ENCODE measurements at places on chromosomes 1 and 21.

- DNase-seq, result no peak
These were observed 10.8 kb upstream of the OSBPL9 start for GRCh38 chr1:51605961-51606723.

DNA sequence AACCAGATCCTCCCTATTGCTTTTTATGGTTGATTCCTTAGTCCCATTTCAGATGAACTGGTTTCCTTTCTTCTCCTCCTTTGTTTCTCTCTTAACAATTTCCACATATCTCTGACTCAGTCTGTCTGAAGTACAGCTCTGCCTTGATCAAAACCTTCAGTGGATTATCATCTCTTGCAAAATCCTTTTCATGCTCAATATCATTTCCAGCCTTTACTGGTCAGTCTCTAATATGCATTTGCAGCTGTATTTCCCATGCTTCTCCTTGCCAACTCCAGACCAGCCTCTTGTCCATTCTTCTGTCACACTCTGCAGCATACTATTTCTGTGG is 72.2 kb downstream of the SNX7 start:
- no peak for DNase-seq

DNA sequence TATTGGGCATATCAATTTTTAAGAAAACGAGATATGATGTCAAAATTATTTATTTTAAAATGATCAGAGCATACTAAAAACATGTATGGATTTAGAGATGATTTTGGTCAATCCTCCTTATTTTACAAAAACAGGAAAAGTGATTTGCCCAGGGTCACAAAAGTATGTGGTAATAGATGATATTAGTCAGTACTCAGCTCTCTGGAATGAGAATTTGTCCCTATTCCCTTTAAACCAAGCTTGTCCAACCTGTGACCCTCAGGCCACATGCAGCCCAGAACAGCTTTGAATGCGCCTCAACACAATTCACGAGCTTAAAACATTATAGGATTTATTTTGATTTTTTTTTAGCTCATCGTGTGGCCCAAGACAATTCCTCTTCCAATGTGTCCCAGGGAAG is 104.7 kb downstream of the AKT3 start:
- DNase-seq, result no peak

DNA sequence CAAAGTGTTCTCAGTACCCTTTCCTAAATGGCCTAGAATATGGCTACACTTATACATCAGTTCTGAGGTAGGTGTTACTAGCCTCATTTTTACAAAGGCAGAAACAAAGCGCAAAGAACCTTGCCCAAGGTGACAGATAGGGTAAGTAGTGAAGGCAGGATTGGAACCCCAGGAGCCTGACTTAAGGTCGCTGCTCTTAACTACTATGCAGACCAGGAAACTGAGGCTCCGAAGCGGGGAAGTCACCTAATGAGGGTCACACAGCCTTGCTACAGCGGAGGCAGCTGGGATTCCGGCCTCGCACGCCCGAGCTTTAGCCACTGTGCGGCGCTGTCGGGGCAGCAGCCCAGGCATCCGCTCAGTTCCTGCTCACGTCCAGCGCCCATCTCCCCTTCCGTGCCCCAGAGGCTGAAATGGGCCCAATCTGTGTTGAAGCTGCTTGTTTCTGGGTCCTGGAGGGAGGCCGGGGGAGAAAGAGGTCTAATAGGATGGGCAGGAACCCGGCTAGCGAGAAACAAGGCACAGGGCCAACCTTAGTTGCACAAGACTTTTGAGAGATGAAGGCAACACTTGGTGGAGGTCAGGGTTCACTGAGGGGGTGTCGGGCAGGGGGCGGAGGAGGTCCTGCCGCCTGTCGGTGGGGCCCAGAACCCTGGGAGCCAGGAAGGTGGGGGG is 1.4 kb upstream of the FOXD2 start:
- DNase-seq, result peak; percentile 79

DNA sequence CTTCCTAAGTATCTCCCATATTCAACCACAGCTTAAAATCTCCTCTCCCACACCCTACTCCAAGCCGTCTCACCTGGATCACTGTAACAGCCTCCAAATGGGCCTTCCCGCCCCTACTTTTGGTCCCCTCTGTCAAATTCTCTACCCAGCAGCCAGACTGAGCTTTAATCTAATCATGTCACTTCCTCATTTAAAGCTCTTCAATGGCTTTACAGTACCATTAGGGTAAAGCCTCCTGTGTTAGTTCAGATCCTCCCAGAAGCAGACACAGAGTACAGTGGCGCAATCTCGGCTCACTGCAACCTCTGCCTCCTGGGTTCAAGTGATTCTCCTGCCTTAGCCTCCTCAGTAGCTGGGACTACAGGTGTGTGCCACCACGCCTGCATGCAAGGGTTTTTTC is 46.8 kb upstream of the PSEN2 start:
- DNase-seq, result no peak

DNA sequence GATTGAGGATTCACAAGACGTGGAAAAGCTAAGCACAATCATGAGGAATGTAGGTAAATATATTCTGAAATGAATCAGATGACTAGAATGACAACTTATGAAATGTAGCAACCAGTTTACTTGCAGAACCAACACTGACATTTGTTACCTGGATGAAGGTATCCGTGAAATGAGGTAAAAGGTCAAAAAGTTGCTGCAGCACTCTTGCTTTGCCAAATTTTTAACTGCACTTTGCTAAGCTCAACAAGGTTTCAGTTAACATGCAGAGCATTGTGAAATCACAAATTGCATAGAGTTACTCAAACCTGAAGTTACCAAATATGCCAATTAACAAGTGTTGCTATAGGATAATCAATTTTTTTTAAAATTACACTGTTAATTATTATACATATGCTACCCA is 1280.1 kb downstream of the KCNT2 start:
- no peak for DNase-seq

DNA sequence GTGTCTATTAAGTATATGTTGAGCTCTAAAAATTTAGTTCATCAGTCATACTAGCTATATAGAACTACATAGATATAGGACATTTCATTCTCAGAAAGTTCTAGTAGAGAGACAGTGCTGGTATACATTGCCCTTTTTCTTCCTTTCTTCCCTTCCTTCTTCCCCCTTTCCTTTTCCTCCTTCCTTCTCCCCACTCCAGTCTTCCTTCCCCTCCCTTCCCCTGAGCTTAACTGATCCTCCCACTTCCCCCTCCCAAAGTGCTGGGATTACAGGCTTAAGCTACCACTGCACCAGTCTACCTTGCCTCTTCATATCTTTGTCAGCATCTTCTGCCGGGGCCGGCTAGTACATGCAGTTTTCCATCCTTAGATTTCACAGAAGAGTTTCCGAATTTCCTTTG is 12.1 kb downstream of the THRAP3 start:
- no peak for DNase-seq

GRCh38 chr1:116847688-116848531 is 61.8 kb upstream of the PTGFRN start:
- DNase-seq, result no peak

GRCh38 chr1:169886931-169887330 is 6.8 kb downstream of the SCYL3 start:
- no peak for DNase-seq

DNA sequence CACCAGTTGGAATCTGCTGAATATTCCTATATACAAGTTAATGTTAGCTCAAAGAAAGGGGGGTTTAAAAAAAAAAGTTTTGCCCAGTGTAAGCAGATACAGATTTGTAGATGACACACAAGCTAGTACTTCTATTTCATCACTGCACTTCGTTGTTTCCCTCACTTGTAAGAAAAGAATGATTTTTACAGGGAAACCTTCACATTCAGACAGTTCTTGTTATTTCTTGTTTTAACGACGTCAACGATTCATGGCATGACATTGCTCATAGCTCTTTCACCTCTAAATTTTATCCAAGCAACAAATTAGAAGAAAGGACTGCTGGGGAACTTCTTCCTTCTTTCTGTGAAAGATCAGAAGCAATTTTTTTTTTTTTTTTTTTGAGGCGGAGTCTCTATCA is 25.7 kb upstream of the C1orf105 start:
- DNase-seq, result no peak

DNA sequence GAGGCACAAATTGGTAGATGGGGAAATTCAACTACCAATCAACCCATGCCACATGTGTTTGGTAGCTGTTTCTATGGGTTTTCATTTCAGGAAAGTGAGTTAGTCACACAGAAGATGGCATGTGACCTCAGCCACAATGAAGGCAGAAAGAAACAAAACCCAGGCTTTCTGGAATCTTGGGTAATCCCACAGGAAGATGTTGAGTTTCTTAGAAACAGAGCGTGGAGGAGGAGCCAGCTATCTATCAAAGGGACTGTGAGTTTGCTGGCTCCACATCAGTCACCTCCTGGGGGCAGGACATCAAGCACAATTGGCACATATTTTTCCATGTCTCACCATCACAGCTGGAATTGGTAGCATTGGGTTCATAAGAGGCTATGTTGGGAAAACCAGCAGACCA is 188.9 kb upstream of the PLXNA2 start:
- DNase-seq, result no peak

DNA sequence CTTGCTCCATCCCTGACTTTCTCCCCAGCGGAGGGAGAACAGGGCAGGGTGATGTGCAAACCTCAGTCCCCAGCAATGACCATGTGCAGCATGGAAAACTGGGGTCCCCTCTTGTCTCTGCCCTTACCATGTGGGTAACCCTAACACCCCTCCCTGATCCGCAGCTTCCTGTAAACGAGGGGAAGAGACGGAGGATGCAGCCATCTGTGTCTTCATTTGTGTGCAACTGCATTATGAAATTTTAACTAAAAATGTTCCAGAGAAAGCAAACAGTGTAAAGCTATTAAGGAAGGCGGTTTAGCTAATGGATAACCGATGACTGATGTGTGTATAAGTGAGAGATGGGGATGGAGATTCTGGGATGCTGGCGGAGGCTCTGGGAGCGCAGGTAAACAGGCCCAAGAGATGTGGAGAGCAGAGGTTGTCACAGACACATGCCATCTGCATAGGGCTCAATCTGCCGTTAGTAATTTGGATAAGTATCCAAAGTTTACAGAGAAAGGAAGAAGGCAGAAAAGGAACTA is 206.6 kb downstream of the DSCAM start:
- DNase-seq, result no peak

GRCh38 chr1:5859766-5860165 is 132.5 kb downstream of the NPHP4 start:
- no peak for DNase-seq

- DNase-seq, result no peak
These were observed 27.2 kb upstream of the TRIM67 start for GRCh38 chr1:231134624-231135023.

- no peak for DNase-seq
These were observed 51.4 kb downstream of the RHBG start for GRCh38 chr1:156420205-156421061.

- DNase-seq, result no peak
These were observed 3.3 kb upstream of the MEF2D start for GRCh38 chr1:156503698-156504437.

- DNase-seq, result no peak
These were observed 32.9 kb downstream of the IFI44 start for GRCh38 chr1:78682496-78682895.

DNA sequence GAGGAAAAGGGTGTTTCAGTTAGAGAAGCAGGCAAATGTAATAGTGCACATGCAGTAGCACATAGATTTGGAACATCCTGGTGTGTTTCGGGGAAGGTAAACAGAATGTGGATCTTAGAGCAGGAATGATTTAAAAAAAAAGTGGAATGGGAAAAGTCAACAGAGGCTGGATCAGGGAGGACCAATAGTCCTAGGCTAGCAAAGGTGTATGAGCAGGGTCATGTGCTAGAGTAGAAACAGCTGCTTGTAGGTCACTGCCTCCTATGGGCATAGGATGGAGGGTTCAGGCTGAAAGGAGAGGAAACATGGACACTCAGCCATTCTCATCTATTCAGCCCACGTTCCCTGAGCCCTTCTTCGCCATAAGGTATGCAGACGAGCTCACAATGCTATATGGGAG is 3.7 kb upstream of the KPNA6 start:
- DNase-seq, result no peak

GRCh38 chr1:61270761-61271411 is 188.5 kb downstream of the NFIA start:
- DNase-seq, result no peak

DNA sequence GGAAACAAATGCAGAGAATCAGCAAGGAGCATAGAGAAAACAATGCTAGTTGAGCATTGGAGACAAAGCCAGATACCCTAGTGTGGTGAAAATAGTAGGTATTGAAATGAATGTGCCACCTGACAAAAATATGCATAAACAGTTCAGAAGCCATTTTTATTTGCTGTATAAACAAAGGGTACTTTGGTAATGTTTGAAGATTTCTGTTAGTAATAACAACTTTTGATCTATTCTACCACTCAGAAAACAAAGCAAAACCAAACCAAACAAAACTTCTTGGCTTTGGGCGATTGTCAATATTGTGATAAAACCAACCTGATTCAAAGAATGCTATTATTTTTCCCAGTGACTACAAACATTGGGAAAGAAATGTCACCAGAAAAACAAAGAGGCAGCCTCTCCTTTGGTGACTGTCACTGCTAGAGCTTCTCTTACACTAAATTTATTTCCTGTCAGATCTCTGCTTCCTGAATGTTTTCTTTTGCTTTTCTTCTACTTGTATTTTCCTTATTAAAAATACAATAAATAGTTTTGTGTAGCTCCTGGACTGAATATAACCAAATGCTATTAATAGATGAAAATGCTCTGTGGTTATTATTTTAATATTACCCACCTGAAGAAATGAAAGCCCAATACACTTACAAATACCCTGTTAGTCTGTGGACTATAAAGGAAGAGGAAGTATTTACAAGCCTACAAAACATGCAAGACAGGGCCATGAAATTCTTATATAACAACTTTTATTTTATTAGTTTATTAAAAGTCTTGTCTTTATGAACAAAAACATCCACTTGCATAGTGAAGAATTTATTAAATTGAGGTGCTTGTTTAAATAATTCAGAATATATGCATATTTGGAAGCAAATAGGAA is 5.7 kb downstream of the ATP6V1G3 start:
- DNase-seq, result no peak

DNA sequence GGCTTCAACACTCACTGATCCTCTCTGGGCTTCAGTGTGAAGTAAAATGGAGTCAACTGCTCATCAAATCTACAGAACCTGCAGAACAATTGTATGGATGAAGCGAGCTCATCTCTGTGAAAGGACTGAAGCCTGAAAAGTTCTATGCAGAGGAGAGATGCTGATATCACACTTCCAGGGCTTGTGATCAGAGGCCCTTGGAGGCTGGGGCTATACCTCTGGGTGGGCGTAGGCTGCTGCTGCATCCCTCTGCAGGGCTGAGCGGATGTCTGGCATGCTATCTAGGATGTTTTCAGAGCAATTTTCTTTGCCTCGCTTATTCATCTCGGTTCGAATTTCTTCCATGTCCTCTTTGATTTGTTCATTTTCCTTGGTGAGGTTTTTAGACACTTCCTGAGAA is 17.6 kb downstream of the OLFML2B start:
- DNase-seq, result no peak

- no peak for DNase-seq
These were observed 36.3 kb downstream of the ARID4B start for GRCh38 chr1:235291599-235292091.

- no peak for DNase-seq
These were observed 31.9 kb upstream of the IVNS1ABP start for GRCh38 chr1:185348985-185349384.

All from GM12891 (cell line).